Activated T-cell treated with anti-CD3 and anti-CD28 coated beads, Interleukin-2, amount 50 U/mL, for 4 hours (primary cell): ENCODE measurements at places on chromosomes 11 and 22.
A peak's percentile ranks its signal among the peaks of the same experiment; 100 is the strongest.

GRCh38 chr11:2377511-2378443 lies 667 bp downstream of the CD81 start:
- DNase-seq: peak; percentile 62

GRCh38 chr11:72391638-72392423 lies 42.5 kb downstream of the CLPB start:
- no peak for DNase-seq

DNA sequence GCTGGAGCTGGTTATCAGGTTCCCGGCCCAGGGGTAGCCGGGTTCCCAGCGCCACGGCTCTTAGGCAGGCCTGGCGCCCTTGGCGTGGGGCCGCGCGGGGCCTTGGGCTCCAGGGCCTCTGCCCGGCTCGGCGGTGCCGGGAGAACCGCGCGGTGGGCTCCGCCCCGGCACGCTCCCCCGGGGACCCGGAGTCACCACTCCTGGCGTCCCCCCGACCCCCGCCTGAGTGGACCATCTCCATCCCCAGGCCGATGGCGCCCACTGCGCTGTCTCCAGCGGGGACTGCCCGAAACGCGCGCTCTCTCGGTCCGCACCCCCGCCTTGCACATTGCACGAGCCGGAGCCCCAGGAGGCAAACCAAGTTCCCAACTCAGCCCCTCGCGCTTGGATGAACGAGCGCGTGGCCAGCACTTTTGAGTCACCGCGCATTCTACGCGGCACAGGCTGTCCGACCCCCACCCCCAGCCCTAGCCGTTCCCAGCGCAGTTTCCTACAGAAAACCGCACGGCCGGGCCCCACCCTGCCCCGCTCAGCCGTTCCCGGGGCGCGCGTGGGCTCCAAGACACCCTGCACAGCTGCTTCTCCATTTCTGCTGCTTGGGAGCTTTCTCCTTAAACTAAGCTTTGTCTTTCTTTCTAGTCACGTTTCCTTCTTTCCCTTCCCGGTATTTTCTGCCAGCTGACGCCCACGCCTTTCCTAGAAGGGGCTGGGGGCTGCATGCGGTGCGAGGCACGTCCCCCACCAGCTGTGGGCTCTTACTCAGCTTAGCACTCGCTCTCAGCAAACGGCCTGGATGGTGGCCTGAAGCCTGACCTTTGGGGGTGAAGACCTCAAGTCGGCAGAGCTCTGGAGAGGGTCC lies 650 bp upstream of the CHID1 start:
- DNase-seq: peak; percentile 31

DNA sequence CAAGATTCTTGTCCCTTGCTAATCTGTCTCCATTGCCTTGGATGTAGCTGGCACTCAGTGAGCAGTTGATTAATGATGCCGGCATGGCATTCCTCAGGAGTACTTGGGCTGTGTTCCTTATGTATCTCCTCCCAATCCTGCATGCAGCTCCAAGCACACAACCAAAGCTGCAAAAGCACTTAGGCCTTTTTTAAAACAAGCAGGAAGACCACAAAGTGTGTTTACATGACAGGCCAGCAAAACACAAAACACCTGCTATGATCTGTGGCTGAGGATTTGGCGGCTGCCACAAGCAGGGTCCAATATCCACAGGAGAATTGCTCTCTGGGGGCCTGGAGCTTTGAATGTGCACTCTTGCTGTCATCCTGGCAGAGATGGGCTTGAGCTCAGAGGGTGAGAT lies 8.9 kb downstream of the ABTB2 start:
- no peak for DNase-seq

- DNase-seq: no peak
These were observed 70.4 kb downstream of the LDLRAD3 start for GRCh38 chr11:36013950-36014897.

DNA sequence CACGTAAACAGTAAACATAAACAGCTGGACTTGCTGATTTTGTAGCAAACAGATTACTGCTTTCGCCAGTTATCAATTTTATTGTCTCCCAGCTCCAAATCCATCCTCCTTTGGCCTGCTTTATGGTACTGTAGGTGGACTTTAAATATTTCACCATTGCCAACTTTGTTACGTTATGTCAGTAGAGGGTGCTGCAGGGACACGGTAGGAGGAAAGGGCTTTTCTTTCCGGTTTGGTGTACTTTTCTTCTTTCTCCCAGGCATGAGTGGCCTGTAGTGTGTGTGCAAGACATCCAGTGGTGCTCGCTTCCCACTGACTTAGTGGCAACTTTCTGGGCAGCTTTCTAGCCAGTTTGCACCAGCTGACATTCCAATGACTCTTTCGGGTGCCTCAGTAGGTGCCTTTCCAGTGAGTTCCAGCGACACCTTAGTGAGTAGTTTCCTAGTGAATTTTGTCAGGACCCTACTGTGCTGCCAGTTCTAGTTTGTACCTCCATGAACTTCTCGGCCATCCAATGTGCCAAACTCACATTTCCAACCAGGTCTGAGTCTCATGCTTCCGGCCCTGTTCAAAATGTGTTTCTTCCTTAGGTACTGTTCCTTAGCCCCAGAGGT lies 267.6 kb upstream of the TENM4 start:
- DNase-seq: no peak

GRCh38 chr22:36486619-36487384 lies 5.4 kb upstream of the TXN2 start:
- peak; percentile 67 for DNase-seq

DNA sequence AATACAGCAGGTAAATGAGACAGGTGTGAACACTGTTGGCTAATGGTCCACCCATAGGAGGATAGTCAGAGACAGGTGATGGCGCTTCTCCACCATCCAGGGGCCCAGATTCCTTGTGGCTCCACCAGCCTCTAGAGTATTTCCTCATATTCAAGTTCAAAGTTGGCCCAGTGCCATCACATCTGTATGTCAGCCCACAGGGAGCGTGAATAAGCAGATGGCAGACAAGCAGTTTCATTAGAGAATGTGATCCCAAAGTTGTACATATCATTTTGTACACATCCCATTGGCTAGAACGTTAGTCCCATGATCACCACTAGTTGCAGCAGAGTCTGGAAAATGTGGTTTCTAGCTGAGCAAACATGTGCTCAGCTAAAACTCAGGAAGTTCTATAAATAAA lies 11.0 kb upstream of the CWF19L2 start:
- no peak for DNase-seq

GRCh38 chr11:66044757-66045156 lies 4.2 kb downstream of the GAL3ST3 start:
- no peak for DNase-seq

- DNase-seq: no peak
These were observed 4.4 kb downstream of the SCARF2 start for GRCh38 chr22:20433191-20433590.

GRCh38 chr11:45880772-45881570 lies 4.5 kb upstream of the MAPK8IP1 start:
- no peak for DNase-seq

DNA sequence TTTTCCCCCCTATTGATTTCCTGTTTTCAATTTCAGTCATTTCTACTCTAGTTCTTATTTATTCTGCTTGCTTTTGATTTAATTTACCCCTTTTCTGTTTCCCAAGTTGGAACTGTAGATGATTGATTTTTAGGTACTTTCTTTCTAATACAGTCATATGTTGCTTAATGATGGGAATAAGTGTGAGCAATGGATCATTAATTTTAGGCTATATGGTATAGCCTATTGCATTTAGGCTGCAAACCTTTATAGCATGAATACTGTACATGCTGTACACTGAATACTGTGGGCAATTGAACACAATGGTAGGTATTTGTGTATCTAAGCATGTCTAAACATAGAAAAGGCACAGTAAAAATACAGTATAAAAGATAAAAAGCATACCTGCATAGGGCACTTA lies 44.9 kb downstream of the DDX10 start:
- DNase-seq: no peak

DNA sequence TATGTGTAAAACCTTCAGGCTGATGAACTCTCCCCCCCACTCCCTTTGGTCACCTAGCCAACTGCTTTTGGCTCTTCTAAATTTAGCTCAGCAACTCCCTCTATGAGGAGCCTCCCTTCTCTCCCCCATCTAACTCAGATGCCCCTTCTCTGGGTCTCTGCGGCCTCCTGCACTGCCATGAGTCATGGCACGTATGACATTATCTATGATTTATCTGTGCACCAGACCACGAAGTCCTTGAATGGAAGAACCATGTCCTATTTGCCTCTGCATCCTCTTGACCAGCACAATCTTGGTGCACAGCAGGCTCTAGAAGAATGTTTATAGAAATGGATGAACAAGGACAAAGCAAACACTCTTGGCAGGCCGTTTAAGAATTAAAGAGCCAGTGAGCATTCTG lies 46.0 kb downstream of the RPL27A start:
- no peak for DNase-seq

GRCh38 chr11:96013461-96014213 lies 89.7 kb upstream of the MTMR2 start:
- peak; percentile 17 for DNase-seq

DNA sequence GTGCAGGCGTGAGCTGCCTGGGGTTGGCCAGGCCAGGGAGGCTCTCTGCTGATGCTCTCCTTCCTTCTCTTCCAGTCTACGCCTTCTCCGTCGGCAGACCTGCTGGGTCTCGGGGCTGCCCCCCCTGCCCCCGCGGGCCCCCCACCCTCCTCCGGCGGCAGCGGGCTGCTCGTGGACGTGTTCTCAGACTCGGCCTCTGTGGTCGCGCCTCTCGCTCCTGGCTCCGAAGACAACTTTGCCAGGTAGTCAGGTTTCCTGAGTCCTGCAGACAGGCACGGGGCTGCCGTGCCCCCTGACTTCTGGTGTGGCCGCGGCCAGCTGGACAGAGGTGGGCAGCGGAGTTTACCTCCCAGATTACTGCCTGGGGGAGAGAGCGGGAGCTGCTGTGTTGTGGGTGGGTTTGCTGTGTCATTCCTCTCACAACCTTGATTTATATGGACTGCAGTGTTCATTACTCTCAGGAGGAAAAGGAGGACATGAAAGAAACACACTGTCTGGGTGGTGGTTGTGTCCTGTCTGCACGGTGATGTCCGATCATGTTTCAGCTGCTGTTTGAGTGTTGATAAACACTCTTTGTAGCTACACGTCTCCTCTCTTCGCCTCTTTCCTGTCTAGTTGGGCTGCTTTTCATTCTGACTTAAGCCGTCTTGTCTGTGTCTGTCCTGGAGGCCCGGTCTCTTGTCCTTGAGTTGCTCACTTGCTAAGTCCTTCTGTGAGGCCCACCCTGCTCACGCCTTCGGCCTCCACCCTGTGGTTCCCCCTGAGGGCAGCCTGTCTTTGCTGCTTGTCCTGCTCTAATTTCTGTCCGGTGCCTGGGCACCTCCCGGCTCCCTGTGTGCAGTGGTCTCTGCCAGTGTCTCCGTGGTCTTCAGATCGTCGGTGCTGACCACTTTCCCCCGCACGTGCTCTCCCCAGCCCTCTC lies 35.9 kb downstream of the MUC6 start:
- DNase-seq: no peak

DNA sequence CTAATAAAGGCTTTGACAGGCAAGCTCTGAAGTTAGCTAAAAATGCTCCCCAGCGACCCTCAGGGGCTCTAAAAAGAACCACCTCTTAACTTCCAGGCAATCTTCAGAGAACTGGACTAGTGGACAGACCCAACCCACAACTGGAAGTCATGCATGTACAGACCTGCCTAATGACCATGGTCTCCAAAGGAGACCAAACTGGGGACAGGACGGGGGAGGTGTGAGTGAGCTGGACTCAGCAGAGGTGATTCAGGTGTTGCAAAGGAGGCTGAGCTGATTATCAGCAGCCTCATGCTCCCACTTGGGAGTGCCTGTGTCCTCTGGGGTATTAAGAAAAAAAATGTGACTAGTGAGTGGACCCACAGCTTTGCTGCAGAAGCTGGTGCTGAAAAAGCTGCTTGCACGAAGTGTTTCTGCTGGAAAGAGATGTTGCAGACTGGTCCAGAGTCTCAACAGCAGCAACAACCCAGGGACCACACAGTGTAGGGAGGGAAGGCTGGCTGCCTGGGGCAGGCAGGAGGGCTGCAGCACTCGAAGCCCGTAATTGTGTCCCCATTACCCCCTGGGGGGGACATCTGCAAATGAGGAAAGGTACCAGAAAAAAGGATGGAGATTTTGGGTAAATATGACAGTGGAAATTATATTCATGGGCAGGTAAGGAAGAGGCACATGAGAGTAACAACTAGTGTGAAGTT lies 35.3 kb downstream of the PITPNB start:
- no peak for DNase-seq

DNA sequence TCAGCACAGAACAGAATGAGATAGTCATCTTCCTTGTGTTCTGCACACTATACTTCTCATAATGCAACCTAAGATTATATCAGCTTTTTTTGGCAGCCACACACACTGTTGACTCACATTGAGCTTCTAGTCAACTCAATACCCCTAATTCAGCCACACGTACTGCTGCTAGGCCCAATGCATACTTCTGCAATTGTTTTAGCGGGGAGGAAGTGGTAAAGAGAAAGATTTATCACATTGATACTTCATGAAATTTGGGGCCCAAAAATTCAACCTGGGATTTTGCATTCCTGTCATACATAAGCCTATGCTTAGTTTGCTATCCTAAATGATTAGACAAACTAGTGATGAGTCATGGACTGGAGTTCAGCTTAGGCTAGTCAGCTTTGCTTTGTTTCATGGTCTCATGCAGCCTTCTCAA lies 8.6 kb upstream of the UPB1 start:
- DNase-seq: no peak

DNA sequence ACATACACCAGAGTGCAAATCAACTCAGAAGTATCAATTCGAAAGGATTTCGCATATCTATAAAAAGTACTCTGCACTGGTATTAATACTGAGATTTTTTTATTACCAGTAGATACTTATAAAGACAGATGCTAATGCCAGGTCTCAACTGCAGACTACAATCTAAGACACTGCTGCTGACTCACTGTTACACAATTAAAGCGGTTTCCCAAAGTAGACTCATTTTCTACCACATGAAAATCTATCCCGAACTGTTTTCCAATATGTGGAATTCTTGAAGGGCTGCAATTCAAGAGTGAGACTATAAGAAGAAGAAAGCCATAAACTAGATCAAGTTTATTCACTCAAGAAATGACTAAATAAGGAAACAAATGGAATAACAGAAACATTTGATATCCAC lies 57.2 kb upstream of the ARHGAP32 start:
- no peak for DNase-seq

DNA sequence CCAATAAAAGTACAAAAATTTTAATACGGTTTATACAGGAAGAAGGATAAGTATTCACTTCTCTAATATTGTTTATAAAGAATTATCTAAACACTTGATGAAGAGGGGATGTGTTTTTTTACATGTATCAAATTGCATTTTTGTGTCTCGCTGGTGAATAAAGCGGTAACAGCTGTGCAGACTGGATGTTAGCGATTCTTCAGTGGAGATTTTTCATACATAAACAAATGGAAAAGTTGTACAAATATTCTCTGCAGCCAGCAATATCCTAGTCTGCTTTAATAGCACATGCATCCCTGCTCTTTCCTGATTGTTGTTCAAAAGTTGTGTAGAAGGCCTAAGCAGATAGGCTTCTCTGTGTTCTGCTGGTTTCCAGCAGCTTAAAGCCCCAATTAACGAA lies 369.3 kb downstream of the SOX6 start:
- no peak for DNase-seq

- DNase-seq: no peak
These were observed 187.4 kb upstream of the NAV2 start for GRCh38 chr11:19525276-19525675.
